T-helper 22 cell (primary cell): ENCODE measurements at places on chromosomes 1 and 21.

DNA sequence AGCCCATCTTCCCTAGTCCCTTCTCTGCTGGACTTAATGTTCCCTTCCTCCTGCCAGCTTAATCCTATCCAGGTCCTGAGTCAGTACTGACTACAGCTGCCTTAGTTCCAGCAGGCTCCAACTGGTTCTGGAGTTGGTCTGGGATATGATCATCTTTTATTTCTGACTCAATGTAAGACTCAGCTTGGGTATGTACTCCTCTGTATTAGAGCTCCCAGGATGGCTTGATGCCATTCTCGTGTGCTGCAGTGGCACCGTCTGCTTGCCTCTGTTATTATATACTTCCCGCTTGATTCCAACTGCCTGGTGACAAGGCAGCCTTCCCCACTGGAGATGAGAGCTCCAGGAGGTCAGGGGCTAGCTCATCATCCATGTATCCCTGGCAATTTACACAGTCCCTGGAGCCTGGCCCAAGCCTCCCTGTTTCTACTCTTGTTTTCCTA lies 164.4 kb upstream of the DPT start:
- DNase-seq = no peak

DNA sequence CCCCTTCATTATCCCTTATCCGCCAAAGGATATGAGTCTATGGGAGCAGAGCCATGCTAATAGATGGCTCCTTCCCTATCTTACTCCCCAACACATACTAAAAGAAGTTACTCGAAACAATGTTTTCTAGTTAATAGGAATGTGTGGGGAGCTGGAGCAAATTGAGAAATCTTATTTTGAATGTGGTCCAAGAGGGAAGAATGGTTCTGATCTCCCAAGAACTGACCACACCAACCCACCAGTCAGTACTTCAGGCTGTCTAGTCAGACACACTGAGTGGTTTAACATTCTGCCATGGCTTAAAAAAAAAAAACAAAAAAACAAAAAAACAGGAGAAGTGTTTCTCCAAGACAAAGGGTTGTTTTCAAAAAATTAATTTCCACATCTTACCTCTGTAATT lies 31.5 kb upstream of the DNASE2B start:
- no peak for DNase-seq

GRCh38 chr21:45255381-45256020 lies 32.2 kb downstream of the POFUT2 start:
- DNase-seq = no peak

DNA sequence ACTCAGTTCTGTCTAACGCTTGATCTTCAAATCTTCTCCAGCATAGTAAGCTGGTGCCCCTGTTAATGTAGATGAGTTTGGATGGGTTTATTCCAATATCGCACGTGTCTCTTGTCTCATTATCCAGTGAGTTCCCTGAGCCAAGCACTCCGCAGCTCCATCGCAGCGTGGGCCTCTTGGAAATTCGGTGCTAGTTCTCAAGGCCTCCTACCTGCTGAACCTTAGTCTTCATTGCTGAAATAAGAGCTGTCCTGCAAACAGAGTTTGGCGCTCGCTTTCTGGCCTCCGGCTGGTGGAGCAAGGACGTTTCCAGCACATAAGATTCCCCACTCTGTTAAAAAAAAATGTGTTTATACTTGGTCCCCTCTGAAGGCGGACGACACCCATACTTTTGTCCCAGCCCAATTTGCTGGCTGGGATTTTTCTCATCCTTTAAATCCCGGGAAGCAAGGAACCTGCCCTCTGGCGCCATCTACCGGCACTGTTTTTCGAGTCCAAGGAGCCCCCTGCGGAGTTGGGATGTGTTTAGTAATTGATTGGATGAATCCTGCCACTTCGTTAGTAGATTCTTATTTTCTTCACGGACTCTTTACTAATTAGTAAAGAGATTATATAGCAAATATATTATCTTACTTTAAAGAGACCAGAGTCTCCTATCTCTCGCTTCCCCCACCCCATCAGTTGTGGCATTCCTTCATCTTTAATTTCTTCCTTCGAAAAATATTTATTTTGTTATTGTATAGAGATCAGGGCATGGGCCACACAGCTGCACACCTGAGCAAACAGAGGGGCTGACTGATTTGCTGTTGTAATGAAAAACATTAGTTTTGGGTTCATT lies 14.7 kb downstream of the JUN start:
- DNase-seq = no peak

DNA sequence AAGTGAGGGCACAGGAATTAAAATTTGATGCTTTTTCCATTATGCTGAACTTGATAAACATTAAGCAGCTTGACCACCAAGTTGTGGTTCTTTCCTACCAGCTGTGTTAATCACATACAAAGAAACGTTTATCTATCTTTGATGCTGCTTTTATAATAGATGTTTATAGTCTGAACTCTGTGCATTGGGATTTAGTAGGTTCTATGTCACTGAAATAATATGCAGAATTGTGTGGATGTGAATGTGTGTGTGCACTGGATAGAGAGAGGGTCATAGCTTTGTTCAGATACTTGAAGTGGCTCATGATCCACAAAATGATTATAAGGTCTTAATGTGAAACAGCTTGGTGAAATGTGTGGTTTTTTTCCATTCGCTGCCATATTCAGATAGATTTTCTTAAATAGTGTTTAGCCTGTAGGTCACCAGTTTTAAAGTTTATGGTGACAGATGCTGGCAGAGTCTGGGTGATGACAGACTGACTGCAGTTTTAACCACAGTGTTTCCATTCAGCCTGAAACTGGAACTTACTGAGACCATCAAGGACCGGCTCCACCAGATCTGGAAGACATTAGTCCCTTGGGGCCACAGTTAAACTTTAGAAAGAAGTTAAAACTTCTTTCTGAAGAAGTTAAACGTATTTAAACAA lies 10.2 kb downstream of the DDI2 start:
- no peak for DNase-seq

- no peak for DNase-seq
Measured at GRCh38 chr1:194952171-194952570, 1656.1 kb downstream of the KCNT2 start.

- no peak for DNase-seq
Measured at GRCh38 chr1:85609976-85610375, 29.4 kb downstream of the CCN1 start.

GRCh38 chr1:92411511-92411910 lies 75.2 kb downstream of the GFI1 start:
- DNase-seq = no peak

- no peak for DNase-seq
Measured at GRCh38 chr1:155016231-155016831, 13.7 kb downstream of the ZBTB7B start.

GRCh38 chr1:21650400-21650799 lies 18.8 kb downstream of the RAP1GAP start:
- no peak for DNase-seq

- no peak for DNase-seq
Measured at GRCh38 chr1:8962812-8963530, 17.3 kb downstream of the CA6 start.

DNA sequence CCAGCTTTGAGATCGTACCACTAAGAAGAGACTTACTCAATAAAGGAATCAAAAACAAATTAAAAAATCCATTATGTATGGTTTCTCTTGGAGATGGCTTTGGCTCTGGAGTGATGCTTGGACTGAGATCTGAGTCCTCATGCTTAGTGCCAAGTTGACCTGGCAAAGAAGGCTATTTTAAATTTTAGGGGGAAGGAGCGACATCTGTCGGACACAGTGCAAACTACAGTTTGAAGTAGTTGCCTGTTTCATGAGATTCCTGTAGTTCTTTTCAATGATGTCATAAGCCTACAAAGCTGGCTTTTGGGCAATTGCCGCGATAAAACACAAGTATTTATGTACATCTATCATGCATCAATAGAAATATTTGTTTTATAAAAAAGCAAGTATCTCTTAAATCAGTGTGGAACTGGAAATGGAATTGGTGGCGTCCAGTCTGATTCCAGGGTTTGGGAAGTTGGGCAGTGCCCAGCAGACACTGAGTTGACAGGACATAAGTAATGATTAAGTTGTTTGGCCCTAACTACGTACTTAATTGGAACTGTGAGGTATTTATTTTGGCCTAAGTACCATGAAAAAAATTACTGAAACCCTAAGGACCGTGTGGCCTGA lies 50.0 kb downstream of the TBCE start:
- DNase-seq = no peak

DNA sequence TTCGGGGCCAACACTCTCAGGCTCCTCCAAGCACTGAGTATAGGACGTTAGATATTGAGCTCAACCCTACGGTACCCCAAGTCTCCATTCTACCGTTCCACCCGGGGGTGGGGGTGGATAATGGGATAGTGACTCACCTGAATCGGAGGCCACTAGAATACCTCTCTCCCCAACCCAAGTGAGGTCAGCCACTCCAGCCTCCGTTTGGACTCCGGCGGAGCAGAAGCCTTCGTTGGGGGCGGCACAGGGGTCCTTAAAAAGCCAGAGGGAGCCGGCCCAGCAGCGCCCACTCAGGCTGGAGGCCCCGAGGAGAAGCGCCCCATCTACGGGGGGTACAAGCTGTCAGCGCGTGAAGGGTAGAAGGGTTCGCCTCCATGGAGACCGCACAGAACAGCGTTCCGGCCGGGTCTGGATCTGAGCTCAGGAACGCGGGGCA lies 556 bp downstream of the WDR77 start:
- DNase-seq = no peak

GRCh38 chr21:32132881-32133280 lies 146.0 kb downstream of the MIS18A start:
- no peak for DNase-seq

GRCh38 chr21:42650033-42650370 lies 3.4 kb upstream of the PDE9A start:
- no peak for DNase-seq

DNA sequence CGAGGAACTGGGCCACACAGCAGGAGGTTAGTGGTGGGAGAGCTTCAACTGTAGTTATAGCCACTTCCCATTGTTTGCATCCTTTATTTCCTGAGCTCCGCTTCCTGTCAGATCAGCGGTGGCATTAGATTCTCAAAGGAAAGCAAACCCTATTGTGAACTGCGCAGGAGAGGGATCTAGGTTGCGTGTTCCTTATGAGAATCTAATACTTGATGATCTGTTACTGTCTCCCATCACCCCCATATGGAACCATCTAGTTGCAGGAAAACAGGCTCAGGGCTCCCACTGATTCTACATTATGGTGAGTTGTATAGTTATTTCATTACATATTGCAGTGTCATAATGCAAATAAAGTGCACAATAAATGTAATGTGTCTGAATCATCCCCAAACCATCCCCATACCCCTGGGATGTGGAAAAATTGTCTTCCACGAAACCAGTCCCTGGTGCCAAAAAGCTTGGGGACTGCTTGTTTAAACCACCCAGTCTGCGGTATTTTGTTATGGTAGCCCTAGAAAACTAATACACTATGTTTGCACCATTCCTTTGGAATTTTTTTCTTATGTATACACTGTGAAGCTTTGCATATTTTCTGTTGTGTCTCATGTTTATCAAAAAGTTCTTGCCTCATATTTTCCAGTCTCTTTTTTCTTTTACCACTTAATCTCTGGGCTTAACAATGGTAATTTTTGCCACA lies 136.6 kb upstream of the IVNS1ABP start:
- no peak for DNase-seq

DNA sequence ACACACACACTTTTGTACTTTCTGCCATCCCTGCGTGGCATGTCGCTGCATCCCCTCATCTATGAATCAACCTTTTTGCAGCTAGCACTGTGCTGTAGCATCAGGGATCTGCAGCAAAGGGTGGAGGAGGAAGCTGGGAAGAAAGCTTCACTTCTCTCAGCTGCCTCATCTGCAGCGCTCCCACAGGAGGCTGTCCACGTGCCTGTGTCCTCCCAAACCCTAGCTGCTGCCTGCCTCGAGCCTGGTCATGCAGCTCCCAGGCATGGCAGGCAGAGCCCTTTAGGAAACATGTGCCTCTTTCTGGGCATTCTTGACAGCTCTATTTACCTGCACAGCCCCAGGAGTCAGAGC lies 262.1 kb upstream of the SGIP1 start:
- no peak for DNase-seq

DNA sequence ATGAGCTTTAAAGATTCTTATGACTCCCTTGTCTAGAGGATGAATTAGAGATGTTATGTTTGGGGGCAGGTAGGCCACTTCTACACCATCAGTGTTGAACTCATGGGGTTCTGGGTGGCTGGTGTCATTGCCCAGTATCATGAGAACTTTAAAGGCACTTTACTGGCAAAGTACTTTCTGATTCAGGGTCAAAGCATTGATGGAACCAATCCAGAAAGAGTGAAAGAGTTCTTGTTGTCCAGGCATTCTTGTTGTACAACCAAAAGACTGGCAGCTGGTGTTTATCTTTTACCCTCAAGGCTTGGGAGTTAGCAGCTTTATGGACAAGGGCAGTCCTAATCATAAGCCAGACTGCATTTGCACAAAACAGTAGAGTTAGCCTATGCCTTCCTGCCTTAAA lies 673.0 kb downstream of the USP25 start:
- DNase-seq = no peak

GRCh38 chr1:225152061-225152460 lies 222.6 kb downstream of the DNAH14 start:
- DNase-seq = no peak

GRCh38 chr1:180249725-180250498 lies 19.8 kb downstream of the LHX4 start:
- DNase-seq = no peak

- DNase-seq = no peak
Measured at GRCh38 chr1:113874012-113874879, 2.7 kb upstream of the PTPN22 start.

- DNase-seq = no peak
Measured at GRCh38 chr1:51877434-51878307, 856 bp downstream of the NRDC start.

DNA sequence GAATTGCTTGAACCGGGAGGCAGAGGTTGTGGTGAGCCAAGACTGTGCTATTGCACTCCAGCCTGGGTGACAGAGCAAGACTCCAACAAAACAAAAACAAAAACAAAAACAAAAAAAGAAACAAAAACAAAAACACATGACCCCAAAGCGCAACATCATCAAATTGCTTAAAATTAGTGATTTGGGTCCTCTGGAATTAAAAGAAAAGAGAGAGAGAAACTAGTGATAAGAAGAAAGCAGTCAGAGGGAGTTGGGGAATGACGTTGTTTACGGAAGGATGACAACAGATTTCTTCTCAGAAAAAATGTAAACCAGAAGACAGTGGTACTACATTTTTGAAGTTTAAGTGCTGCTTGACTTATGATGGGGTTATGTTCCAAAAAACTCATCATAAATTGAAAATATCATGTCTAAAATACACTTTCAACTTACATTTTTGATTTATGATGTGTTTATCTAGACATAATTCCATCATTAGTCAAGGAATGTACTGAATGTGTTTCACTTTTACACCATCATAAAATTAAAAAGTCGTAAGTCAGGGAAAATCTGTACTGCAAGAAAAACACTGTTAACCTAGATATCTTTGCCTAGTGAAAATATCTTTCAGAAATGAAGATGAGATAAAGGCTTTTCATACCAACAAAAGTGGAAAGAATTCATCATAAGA lies 88.0 kb downstream of the MT1HL1 start:
- no peak for DNase-seq
